ENCODE measurements at places on chromosomes 4 and X. TPM values are rescaled to one million over a fixed set of nuclear protein-coding genes. Genes with fewer than 3 reads are reported as not detected.

The TMPRSS11D gene
- total RNA-seq, result not detected

The SLC6A8 gene
- 11.4 TPM for total RNA-seq

The CPZ gene
- not detected for total RNA-seq

The ARHGEF6 gene
- total RNA-seq, result 0.18 TPM

The MAGEA10 gene
- total RNA-seq, result 0.07 TPM

The USO1 gene
- 24.8 TPM for total RNA-seq

The MAP3K15 gene
- 1.9 TPM for total RNA-seq

The LRAT gene
- total RNA-seq, result not detected

The LONRF3 gene
- total RNA-seq, result 2.8 TPM

The DUX4 gene
- not detected for total RNA-seq

The BST1 gene
- 17.1 TPM for total RNA-seq

The RASSF6 gene
- total RNA-seq, result 1.1 TPM

The NAP1L5 gene
- total RNA-seq, result 1.8 TPM

The SSX1 gene
- not detected for total RNA-seq

The STBD1 gene
- total RNA-seq, result 10.1 TPM

The ADH1A gene
- not detected for total RNA-seq

The MAGEC2 gene
- total RNA-seq, result not detected

The EGF gene
- total RNA-seq, result 0.33 TPM

The STK32B gene
- total RNA-seq, result 15.9 TPM

The PCDH7 gene
- 0.11 TPM for total RNA-seq

The ITGB1BP2 gene
- 0.88 TPM for total RNA-seq

The RAB39B gene
- 0.55 TPM for total RNA-seq

The PPAT gene
- total RNA-seq, result 19.3 TPM

The KLHL8 gene
- total RNA-seq, result 5.8 TPM

The PACRGL gene
- total RNA-seq, result 14.7 TPM

The PPEF1 gene
- 1.7 TPM for total RNA-seq

The CT45A2 gene
- total RNA-seq, result not detected

The ASMT gene
- 0.53 TPM for total RNA-seq

The TKTL2 gene
- not detected for total RNA-seq

The PTCHD1 gene
- total RNA-seq, result not detected

The NCAPG gene
- 22.6 TPM for total RNA-seq

The ATOH1 gene
- not detected for total RNA-seq

The RBMXL3 gene
- total RNA-seq, result not detected

The STOX2 gene
- 3.2 TPM for total RNA-seq

Data from A549 treated with GW870086 at 1 μM for 4 hours (cell line).